ENCODE measurements at places on chromosomes 7 and 10.

- DNase-seq = no peak
These were observed 143.2 kb downstream of the USP6NL start for GRCh38 chr10:11468126-11468742.

DNA sequence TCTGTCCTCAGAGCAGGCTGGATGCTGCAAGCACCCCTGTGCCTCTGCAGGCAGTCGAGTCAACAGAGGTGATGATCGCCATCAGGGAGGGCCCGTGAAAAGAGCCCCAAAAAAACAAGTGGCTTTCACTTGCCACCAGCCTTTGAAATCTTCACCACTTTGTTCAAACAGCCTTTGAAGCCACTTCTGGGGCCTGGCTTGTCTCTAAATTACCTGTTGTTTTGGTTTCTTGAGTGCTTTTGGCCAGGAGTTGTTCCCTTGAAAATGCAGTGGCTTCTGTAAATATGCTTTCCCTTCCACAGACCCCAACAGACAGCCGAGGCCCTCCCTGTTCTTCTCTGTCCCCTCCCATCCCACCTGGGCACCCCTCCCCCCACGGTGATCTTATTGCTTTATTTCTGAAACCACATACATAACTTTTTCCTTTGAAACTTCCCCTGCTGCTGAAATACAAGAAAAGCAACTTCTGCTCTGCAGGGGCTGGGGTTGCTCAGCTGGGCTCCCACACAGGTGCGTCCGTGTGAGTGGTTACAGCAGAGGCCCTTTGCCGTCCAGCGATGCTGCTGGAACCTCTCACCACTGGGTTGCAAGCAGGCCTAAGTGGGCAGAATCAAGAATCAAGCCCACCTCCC, 283.8 kb upstream of the SHH start:
- no peak for DNase-seq

DNA sequence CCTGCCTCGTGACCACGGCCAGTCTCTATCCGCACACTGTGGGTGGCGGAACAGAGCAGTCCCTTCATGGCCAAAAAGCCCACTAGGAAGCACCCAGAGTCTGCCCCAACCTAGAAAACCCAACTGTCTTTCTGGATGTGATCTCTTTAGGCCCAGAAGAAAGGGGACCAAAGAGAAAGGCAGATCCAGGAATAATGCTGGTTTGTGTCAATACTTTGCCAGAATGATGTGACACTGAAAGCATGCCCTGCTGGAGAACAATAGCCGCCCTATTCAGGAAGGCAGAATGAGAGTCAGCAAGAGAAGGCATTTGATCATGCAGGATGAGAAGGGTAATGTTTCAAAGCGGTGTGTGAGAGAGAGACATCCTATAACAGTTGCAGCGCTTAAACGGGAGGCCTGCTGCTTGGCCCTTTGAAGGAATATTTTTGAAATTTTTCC, 274.7 kb downstream of the USP6NL start:
- no peak for DNase-seq

GRCh38 chr10:91558473-91558872, 74.4 kb downstream of the PPP1R3C start:
- DNase-seq = no peak

GRCh38 chr7:112699725-112700513, 90.3 kb downstream of the TMEM168 start:
- DNase-seq = no peak

GRCh38 chr10:29920408-29921070, 138.8 kb downstream of the JCAD start:
- no peak for DNase-seq

- no peak for DNase-seq
These were observed 8.3 kb downstream of the MNX1 start for GRCh38 chr7:157001920-157002818.

- DNase-seq = no peak
These were observed 59.5 kb downstream of the ASB13 start for GRCh38 chr10:5606864-5607263.

DNA sequence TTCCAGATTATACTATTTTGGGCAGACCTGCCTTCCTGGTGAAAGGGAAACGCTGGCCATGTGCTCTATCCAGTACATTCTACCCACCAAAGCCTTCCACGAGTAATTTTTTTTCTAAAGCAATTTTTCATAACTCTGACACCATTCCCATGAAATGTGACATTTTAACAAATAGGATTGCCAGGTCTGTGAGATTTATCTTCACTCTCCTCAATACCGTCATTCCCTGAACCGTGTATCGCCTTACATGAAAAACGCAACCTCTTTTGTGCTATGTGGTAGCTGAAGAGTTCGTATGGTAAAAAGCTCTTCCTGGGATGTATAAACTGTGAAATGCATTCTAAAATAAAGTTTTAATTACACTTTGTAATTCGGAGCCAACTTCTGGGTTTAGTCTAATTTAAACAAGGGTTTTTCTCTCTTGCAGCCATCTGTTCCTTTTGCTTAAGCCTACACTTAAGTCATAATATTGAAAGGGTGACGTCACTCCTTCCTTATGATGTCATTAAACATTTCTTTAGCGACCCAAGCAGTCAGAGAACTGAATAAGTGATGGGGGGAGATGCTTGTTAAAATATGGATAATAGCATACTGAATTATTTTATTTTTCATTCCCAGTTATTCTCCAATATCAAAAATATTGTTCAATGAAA, 27.7 kb downstream of the C1QL3 start:
- DNase-seq = no peak

All from stimulated activated CD8-positive, alpha-beta memory T cell treated with anti-CD3 and anti-CD28 coated beads, Interleukin-15, amount 100 ng/mL, for 4 hours (primary cell).